ENCODE measurements at places on chromosomes 4 and X. TPM values are rescaled to one million over a fixed set of nuclear protein-coding genes. Genes with fewer than 3 reads are reported as not detected.
A peak's percentile ranks its signal among the peaks of the same experiment; 100 is the strongest.

The MGARP gene
- total RNA-seq, result not detected

DNA sequence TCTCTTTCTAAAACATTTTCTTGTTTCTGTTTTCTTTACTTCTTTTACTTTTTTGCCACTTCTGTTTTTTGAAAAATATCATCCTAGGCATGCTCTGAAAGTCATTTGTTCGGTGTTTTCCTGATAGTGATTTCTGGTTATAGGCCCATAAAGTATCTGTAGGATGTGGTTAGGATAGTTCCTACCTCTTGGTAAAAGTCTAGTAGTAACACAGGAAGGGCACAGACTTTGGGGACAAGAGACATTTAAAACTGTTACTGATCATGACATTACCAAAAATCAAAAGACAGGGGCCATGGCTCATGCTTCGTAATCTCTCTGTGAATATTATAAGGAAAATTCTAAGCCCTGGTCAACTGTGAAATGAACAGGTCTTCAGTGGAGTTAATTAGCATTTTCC lies 44.8 kb downstream of the FHL1 start:
- peak overlapping the region; percentile 57 for H3K27ac ChIP-seq
- no peaks in the 10 kb centered on the region for H3K36me3 ChIP-seq
- DNase-seq, result no peak
- peaks cover 29% of the 10 kb centered on the region for H3K4me1 ChIP-seq
- H3K4me3 ChIP-seq, result peak overlapping the region; percentile 45

The LANCL3 gene
- total RNA-seq, result 3.9 TPM

GRCh38 chr4:170080496-170080895 lies 9.3 kb downstream of the AADAT start:
- peaks cover 25% of the 10 kb centered on the region for H3K27me3 ChIP-seq
- no peak for DNase-seq
- no peak overlapping the region for H3K4me3 ChIP-seq
- no peaks in the 10 kb centered on the region for H3K4me1 ChIP-seq
- H3K27ac ChIP-seq, result no peak overlapping the region

DNA sequence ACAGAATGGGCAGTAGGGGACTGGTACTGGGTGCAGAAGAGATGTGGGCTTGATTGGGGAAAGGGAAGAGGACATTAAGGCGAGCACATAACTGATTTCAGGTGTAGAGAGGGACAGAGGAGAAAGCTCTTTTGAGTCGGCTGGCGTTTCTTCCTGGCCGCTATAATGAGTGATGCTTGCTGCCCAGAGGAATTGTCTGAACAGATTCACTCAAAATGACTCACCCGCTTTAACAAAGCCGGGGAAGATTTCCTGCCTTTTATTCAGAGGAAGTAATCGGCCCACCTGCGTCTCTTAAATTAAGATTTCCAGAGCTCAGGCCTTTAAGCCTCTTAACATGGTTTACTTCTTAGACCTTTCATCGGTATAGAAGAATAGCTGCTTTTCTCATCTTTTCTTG lies 102.1 kb upstream of the AP1S2 start:
- H3K36me3 ChIP-seq, result no peaks in the 10 kb centered on the region
- H3K4me3 ChIP-seq, result no peak overlapping the region
- H3K27ac ChIP-seq, result no peak overlapping the region
- DNase-seq, result no peak
- no peaks in the 10 kb centered on the region for H3K4me1 ChIP-seq
- no peaks in the 10 kb centered on the region for H3K27me3 ChIP-seq

The TLR7 gene
- not detected for total RNA-seq

DNA sequence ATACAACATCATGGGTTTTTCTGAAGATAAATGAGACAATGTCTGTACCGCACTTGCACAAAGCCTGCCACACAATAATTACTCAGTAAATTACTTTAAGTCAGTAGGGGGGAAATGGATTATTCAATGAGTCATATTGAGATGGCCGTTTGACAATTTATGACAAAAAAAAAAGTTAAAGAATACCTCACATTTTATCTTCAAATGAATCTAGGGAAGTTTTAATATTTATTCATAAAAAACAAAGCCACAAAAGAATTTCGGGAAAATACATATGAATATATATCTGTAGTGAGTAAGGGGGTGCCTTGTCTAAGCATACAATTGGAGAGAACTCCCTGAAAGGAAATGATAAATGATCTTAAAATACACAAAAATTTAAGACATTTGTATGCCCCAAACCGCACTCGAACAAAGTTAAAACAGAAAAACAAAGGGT lies 197.0 kb upstream of the SLC7A11 start:
- H3K4me1 ChIP-seq, result no peaks in the 10 kb centered on the region
- H3K36me3 ChIP-seq, result no peaks in the 10 kb centered on the region

The ZNF630 gene
- total RNA-seq, result 2.1 TPM

The TRO gene
- total RNA-seq, result 1.4 TPM

The HMX1 gene
- total RNA-seq, result not detected

The ADH1C gene
- total RNA-seq, result not detected

DNA sequence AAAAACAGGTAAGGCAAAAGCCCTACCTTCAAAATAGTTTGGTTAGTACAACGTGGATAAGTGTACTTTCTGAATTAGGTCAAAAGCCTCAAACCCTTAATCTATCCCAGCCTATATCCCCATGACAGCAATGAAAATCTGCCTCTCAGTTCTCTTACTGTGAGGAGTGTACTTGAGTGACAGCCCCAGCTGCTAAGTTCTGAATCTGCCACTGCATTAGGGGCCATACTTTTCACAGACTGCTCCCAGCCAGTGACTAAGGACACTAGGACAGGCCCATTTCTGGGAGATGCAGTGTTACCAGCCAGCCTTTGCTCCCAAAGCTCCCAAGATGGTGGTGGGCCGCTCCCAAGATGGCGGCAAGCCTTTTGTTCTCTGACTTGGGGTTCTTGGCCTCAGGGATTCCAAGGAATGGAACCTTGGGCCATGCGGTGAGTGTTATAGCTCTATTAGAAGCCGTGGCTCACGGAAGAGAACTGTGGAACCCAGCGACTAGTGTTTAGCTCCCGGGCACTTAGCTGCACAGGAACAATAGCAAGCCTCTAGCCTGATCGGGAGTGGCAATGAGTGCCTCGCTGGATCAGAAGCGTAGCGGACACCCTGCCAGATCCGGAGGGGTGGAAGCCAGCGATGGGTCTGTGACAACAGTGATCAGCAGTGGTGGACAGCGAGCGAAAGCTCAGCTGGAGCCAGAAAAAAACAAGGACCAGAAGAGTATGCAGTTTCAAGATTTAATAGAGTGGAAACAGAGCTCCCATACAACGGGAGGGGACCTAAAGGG lies 175.6 kb upstream of the NRK start:
- no peaks in the 10 kb centered on the region for H3K36me3 ChIP-seq
- no peak for DNase-seq
- H3K4me3 ChIP-seq, result no peak overlapping the region
- H3K27me3 ChIP-seq, result no peaks in the 10 kb centered on the region
- no peak overlapping the region for H3K27ac ChIP-seq
- no peaks in the 10 kb centered on the region for H3K4me1 ChIP-seq

The GLRA2 gene
- not detected for total RNA-seq

The MTNR1A gene
- total RNA-seq, result not detected

- peak overlapping the region; percentile 2 for H3K27ac ChIP-seq
- no peak for DNase-seq
- H3K4me3 ChIP-seq, result no peak overlapping the region
- peaks cover 2% of the 10 kb centered on the region for H3K36me3 ChIP-seq
Observed at GRCh38 chrX:15813416-15813815, 23.1 kb downstream of the ZRSR2 start.

DNA sequence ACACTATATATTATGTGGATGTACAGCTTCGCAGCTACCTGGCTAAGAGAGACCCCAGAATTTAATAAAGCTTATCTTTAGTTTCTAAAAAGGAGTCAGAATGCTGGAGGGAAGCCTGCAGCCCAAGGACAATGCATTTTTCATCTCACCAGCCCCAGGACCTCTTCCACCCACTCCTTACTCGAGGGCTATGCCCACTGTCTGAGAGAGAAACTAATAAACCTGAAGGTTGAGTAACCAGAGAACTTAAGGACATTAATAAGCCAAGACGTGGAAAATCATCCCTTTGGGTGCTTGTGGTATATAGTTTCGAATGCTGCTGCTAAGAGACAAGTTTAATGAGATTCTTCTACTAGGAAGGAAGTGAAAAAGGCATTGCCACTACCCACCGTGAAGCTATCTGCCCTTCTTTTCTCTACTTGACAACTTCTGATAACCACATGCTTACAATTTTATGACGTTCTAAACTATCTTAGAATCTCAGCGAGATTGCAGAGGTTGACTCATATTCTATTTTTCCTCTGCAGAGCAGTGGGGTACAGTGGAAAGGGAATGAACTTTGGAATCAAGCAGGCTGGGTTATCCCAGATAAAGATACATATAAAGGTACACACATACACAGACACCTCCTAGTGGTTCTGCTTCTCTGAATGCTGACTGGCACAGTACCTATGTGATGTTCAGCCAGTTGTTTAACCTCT lies 3.3 kb downstream of the RELL1 start:
- peak overlapping the region; percentile 39 for H3K27ac ChIP-seq
- DNase-seq, result no peak
- peaks cover 2% of the 10 kb centered on the region for H3K36me3 ChIP-seq
- peaks cover 40% of the 10 kb centered on the region for H3K4me1 ChIP-seq
- H3K4me3 ChIP-seq, result peak overlapping the region; percentile 78

GRCh38 chrX:144586756-144587155 lies 660.5 kb upstream of the SPANXN1 start:
- H3K4me1 ChIP-seq, result no peaks in the 10 kb centered on the region
- H3K27ac ChIP-seq, result no peak overlapping the region
- H3K27me3 ChIP-seq, result no peaks in the 10 kb centered on the region
- no peaks in the 10 kb centered on the region for H3K36me3 ChIP-seq
- no peak overlapping the region for H3K4me3 ChIP-seq

The GRIA3 gene
- 0.90 TPM for total RNA-seq

DNA sequence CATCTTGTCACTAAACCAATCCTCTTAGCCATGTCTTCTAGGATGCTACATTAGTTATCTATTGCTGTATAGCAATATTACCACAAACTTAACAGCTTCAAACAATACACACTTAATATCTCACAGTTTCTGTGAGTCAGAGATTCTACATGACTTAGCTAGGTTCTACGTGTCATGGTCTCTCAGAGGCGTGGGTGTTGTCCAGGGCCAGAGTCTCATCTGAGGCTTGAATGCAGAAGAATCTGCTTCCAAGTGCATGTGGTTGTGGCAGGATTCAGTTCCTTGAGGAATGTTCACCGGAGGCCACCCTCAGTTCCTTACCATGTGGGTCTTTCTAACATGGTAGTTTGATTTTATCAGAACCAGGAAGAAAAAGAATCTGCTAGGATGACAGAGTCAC lies 26.4 kb downstream of the PPP1R2C start:
- peaks cover 2% of the 10 kb centered on the region for H3K36me3 ChIP-seq
- no peak for DNase-seq
- no peak overlapping the region for H3K4me3 ChIP-seq
- no peaks in the 10 kb centered on the region for H3K4me1 ChIP-seq

The ZMAT1 gene
- 22.2 TPM for total RNA-seq

DNA sequence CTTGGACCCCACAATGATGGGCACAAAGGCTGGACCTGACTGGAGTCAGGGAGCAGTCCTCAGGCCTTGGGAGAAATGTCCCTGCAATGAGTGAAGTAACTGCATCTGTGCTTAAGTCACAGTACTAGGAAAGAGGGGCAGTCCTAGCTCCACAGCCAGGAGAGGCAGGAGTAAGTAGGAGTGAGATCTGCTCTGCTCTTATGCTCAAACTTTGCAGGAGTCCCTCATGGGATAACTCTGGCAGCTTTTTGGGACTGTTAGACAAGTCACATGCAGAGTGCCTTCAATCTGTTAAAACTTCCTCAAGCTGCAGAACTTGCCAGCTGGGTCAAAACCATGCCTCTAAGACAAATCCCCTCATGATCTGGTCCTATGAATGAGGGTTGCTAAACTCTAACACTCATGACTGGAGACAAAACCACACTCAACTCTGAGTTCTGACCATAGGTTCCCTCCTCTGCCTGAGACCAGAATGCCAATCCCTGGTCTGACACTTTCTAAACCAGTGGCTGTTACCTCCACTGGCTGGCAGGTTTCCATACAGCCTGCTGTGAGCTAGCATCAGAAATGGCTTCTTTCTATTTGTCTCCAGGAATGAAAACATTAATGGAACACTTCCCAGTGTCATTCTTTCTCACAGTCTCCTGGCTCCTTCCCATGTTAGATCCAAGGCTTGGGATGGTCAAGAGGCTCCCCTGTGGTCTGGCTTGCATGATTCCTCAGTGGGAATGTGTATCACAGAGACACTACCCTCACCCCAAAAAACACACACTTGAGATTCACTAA lies 819.3 kb downstream of the PCDH7 start:
- no peaks in the 10 kb centered on the region for H3K36me3 ChIP-seq
- H3K27ac ChIP-seq, result no peak overlapping the region
- H3K4me1 ChIP-seq, result no peaks in the 10 kb centered on the region
- no peak overlapping the region for H3K4me3 ChIP-seq
- DNase-seq, result no peak
- no peaks in the 10 kb centered on the region for H3K27me3 ChIP-seq

- H3K27ac ChIP-seq, result peak overlapping the region; percentile 37
- peaks cover 9% of the 10 kb centered on the region for H3K4me1 ChIP-seq
- DNase-seq, result no peak
- no peaks in the 10 kb centered on the region for H3K36me3 ChIP-seq
- no peak overlapping the region for H3K4me3 ChIP-seq
Observed at GRCh38 chrX:13131396-13132137, 87.1 kb upstream of the FAM9C start.

DNA sequence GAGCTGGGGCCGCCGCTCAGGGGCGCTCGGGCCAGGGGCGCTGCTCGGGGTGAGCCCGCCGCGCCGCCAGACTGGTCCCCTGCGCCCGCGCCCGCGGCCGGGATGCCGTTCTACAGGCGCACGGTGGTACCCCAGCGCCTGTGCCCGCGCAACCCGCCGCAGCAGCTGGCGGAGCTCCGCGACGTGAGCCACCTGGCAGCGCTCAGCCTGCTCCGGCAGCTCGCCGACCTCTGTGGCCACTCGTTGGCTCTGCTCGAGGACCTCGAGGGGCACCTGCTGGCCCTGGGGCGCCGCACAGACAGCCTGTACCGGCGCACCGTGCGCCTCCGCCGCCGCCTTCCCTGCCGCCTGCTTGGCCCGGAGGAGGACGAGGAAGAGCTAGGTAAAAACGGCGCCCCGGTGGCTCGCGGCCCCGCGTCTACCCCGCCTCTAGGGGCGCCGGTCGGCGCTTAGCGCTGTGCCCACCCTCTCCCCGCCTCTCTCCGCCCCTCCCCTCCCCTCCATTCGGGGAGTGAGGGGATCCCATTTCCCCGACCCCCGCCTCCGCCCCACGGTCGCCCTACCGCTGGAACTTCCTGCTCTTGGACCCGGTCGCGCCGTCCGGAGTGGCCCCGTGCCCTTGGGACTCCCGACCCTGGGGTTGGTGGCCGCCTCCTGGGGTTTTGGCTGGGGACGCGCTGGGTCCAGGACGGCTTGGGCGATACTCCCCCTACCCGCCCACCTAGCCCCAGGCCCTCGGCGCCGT lies 513 bp downstream of the NHSL2 start:
- no peak for DNase-seq
- H3K36me3 ChIP-seq, result no peaks in the 10 kb centered on the region
- H3K27me3 ChIP-seq, result peaks cover 33% of the 10 kb centered on the region

DNA sequence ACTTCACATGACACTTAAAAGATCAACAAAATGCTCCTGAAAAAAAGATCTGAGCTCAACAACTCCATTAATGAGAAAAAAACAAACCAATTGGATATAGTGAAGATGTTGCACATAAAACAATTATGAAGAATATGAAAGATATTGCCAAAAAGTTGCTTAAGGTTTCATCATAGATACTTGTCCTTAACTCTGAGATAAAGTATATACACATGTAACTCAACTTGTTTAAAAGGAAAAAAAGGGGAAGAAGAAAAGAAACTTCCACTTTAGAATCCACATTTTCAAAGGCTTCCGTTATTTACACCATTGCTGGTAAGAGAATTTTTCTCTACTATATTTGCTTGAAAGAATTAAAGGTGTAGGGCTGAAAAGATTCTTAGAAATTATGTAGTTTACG lies 2.7 kb downstream of the AFAP1 start:
- H3K4me3 ChIP-seq, result no peak overlapping the region
- H3K27ac ChIP-seq, result peak overlapping the region; percentile 27
- DNase-seq, result no peak
- H3K27me3 ChIP-seq, result no peaks in the 10 kb centered on the region
- H3K4me1 ChIP-seq, result peaks cover 29% of the 10 kb centered on the region

Data from T-helper 17 cell (primary cell).